ENCODE measurements at places on chromosomes 12 and 14.

DNA sequence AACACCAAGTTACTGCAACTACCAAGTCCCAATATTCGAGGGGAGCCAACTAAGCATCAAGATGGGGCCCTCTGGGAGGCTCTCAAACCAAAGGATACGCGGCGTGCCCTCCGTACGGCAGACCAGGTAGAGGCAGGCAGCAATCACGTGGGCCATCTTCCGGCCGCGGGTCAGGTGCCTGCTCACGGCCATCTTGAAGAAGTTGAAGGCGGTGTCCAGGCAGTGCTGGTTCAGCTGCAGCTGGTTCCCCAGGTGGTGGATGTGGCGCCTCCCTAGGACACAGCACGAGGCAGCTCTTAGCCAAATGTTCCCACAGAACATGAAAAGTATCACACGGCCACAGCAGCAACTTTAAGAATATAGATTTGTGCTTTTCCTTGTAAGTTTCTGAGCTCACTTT lies 24.3 kb downstream of the BTBD6 start:
- DNase-seq, result no peak

GRCh38 chr12:112198120-112198733 lies 72.9 kb downstream of the TRAFD1 start:
- DNase-seq, result no peak

DNA sequence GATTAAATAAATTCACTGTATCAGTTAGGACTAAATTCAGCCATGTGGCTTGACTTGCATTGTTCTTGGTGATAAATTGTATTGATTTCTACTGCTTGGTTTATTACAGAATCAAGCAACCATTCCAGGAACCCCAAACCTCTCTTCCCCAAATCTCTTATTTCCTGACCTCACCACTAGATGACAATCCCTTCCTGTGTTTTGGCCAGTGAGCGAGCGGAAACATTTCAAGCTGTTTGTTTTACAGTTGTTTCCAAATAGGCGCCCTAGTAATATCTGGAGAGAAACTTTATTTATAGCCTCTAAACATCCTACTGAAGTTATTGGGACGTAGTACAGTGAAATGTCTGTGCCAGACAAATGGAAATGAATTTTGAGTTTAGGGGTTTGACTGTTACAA lies 161.1 kb downstream of the SNAPC1 start:
- DNase-seq, result no peak

- no peak for DNase-seq
Measured at GRCh38 chr12:57518920-57519795, 1.2 kb downstream of the DDIT3 start.

DNA sequence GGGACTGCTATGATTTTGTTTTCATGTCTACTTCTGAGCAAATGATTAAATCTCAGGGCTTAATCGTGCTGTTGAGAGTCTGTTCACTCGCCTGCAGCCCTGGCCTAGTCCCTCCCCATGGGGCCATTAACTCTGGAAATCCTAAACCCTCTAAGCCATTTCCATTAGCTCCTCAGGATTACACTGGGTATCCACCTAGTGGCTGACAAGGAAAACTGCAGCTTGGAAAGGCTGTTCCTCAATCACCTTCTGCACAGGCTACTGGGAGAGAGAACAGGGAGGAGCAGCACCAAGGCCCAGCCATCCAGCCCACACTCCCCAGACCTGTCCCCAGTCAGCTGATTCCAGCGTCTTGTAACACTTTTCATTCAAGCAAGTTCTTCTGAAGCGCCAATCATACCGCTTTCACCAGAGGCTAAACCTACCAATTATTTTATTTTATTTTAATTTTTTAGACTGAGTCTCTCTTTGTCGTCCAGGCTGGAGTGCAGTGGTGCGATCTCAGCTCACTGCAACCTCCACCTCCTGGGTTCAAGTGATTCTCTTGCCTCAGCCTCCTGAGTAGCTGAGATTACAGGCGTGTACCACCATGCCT lies 48.7 kb downstream of the NEUROD4 start:
- DNase-seq, result no peak

DNA sequence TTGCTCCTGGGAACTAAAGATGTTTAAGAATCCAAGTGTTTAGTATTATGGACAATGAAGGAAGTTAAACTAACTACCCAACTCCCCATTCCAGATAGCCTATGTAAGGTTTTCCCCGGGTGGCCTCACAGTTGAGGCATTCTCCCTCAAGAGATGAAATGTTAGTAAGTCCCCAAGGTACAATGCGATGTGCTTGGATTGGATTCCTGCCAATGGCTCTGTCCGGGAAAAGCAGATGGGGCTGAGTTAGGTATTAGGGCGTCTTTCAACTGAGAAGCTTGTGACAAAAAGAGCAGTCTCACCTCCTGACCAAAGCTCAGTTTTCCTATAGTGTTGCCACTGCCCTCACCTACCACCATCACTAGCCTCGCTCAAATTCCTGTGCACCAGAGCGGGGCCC lies 64.8 kb upstream of the E2F7 start:
- DNase-seq, result no peak

- no peak for DNase-seq
Measured at GRCh38 chr12:119870457-119870856, 6.7 kb downstream of the CIT start.

DNA sequence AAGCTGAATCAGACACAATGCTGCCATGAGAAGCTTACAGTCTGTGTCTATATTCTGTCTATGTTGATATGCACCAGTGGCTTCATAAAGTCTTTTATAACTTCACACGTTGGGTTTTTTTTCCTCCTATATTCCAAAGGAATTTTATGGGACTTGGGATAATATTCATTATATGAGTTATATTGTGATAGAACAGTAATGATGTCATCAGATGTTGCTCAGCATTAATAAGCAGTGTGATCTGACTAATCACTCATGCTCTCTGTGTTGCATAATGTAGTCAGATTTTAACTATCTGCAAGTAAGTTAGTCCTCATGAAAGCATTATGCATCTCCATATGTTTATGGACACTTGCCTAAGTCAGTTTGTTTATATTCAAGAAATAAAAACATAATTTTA lies 159.6 kb downstream of the PLCZ1 start:
- DNase-seq, result no peak

DNA sequence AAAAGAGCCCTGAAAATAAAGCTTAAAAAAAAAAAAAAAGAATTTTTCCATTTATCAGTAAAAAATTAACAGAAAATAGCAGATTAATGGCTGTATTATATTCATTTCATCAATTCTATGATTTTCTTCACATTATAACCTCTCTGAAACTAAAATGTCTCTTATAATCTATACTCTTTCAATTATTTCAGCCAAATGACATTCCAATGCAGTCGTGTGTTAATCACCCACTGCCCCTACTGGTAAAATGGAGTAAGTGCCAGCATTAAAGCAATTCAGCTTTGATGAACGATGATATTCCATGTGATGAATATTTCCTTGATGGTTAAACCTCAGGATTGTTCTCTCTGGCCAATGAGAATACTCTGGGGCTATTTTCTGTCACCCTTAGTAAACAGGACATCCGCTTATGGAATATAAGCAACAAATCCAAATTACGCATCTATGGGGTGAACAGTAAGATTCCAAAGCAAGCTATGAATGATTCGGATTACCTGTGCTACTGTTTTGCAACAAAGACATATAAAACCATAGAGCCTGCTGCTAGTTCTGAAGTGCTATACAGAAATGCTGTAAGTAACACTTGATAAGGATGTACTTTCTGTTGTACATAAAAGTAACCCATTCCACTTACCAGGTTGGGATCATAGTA lies 20.3 kb upstream of the SYCP3 start:
- DNase-seq, result no peak

- DNase-seq, result no peak
Measured at GRCh38 chr12:21894792-21895595, 46.2 kb downstream of the ABCC9 start.

GRCh38 chr12:41888285-41888684 lies 256.4 kb downstream of the GXYLT1 start:
- no peak for DNase-seq

DNA sequence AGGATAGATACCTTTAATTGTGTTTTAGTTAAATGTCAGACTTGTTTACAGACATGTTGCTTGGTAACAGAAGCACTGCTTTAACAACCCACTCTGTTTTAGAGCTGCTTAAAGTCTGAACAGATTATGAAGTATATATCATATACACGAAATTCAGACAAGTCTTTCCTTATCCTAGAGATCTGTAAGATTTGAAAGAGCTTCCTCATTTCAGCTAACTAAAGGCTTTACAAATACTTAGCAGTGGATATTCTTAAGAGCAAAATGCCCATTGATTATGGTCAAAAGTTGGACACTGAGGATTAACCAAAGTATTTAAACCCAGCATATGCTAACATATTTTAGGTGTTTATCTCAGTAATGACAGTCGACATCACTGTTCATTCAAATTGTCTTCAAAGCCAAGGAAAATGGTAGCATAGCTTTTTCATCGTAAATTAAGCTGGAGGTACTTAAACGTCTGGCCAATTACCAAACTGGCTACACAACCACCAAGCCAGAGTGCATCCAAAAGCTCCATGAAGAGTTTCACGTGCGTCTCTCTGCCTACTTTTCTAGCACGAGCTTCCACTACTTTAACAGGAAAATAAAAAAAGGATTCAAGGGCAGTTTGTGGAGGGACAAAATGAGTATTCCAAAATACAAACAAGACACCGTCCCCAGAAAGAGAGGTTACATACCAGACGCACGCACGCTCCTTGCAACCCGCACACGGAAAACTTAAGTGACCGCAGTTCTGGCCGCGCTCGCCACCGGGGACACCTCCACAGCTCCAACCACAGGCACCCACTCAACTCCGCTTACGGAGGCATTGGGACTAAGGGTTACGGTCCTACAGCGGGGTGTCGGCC lies 565 bp downstream of the CEP83 start:
- peak; percentile 3 for DNase-seq

DNA sequence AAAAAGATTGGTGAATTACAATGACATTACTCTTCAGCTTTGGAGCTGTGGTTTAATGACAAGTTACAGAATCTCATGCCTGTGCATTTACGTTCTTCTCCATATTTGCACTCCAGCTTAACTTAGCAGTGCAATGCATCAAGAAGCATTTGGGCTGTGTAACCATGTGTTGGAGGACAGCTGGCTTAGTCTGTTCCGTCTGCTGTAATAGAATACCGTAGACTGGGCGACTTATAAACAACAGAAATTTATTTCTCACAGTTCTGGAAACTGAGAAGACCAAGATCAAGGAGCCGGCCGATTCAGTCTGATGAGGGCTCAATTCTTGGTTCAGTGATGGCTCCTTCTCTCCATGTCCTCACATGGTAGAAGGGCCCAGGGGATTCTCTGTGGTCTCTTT lies 943.5 kb downstream of the BCL11B start:
- no peak for DNase-seq

DNA sequence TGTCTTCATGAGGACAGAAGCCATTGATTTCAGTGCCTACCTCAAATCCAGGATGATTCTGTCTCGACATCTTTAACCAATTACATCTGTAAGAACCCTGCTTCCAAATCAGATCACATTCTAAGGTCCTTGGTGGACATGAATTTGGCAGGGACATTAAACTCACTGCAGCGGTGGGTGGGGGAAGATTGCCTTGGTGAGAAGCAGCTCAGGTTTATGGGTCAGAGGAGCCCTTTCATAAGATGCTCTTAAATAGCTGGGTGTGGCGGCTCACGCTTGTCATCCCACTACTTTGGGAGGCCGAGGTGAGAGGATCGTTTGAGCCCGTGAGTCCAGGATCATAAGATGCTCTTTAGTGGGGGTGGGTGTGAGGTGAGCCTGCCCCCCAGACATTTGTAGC lies 42.9 kb downstream of the ELK3 start:
- DNase-seq, result no peak

- DNase-seq, result no peak
Measured at GRCh38 chr12:103834942-103835341, 6.1 kb downstream of the NT5DC3 start.

DNA sequence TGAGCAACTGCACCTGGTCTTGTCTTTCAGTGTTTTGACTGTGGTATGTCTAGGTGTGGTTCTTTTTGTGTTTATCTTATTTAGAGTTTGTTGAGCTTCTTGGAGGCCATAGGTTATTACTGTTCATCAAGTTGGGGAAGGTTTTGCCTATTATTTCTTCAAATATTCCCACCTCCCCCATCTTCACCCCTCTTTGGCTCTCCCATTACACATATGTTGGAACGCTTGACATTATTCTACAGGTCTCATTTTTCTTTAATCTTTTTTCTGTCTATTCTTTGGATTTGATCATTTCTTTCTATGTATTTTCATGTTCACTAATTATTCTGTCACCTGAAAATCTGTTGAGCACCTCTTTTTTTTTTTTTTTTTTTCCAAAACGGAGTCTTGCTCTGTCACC lies 16.2 kb downstream of the MAPKAPK5 start:
- DNase-seq, result no peak

- DNase-seq, result no peak
Measured at GRCh38 chr14:22588526-22589095, 413 bp downstream of the DAD1 start.

DNA sequence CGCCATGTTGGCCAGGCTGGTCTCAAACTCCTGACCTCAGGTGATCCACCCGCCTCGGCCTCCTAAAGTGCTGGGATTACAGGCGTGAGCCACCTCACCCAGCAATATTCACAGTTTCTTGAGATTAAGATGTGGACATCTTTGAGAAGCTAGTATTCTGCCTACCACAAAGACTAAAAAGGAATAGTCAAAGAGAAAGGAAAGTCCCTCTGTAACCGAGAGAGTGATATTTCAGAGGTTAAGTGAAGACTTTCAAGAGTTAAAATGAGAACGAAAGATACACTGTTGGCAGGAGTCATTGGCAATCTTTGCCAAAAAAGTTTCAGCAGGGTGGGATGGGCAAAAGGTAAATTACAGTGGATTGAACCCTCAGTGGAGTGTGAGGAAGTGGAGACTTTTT lies 15.6 kb downstream of the DGKA start:
- no peak for DNase-seq

DNA sequence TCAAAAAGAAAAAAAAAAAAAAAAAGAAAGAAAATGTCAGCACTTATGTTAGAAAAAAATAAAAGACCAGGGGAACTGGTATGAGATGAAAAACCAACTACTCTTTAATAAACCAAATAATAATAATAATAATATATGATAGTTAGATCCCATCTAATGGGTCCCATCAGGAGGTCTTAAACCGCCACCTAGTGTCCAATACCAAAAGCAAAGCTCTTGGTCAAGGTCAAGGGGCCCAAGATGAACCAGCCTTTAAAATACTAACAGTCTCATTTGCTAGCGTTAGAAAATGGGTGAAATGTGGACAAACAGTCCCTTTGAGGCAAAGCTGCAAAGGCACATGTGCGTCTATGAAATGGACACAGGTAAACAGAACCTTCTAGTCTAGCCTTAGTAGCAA lies 12.3 kb downstream of the BRAP start:
- DNase-seq, result no peak

- DNase-seq, result no peak
Measured at GRCh38 chr12:5593086-5593485, 161.2 kb downstream of the NTF3 start.

DNA sequence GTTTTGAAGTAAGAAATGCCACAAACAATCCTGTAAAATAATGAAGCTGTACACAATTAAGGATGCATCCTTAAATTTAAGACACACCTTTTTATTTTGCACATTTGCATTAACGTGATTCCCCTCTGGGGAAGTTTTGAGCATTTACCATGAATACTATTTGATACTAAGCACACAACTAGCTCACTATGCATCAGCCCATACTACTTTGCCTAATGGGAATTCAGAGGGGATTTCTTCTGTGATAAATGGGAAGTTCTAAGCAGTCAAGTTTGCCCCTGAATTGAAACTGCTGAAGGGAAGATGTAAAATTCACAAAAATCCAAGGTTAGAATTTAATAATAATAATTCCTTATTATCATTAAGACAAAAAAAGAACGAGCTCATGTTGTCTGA lies 27.4 kb downstream of the SINHCAF start:
- no peak for DNase-seq

Measured in BJ (cell line).